NCI-H2081 (cell line): ENCODE measurements at places on chromosomes 1 and 21.

- DNase-seq: no peak
These were observed 7.1 kb downstream of the RSBN1 start for GRCh38 chr1:113805256-113805531.

GRCh38 chr21:41133874-41134522 lies 34.0 kb upstream of the BACE2 start:
- DNase-seq: no peak

DNA sequence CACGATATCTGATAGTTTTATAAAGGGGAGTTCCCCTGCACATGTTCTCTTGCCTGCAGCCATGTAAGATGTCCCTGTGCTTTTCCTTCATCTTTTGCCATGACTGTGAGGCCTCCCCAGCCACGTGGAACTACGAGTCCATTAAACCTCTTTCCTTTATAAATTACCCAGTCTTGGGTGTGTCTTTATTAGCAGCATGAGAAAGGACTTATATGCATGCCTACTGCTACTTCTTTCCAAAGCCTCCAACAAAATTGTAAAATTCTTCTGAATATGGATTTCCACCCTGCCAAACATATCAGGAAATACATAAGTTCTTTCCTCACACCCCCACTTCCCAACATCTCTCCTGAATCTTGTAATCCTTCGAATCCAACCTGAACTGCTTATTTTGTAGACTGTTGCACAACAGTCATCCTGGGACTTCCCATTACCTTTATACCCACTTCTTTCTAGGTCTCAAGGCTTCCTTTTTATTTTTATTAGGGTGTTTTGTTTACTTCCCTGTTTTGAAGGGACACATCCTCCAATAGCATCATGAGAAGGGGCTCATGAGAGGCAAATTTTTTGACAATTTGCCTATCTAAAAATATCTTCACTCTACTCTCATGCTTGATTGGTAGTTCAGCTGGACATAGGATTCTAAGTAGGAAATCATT lies 67.5 kb upstream of the MUTYH start:
- no peak for DNase-seq

DNA sequence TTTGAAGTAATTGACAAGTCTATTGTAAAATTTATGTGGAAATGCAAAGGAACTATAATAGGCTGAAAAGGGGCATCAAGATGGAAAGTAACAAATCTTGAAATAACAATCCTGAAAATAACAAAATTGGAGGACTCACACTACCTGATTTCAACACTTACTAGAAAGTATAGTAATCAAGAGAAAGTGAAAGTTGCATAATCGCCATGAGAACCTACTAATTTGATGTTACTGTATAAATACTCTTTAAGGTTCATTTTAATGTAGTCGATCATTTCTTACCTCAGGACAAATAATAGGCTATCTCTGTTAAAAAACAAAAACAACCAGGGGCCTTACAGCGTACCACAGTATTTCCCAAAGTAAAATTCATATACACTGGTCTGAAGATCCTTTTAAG lies 71.7 kb downstream of the EDEM3 start:
- DNase-seq: no peak

DNA sequence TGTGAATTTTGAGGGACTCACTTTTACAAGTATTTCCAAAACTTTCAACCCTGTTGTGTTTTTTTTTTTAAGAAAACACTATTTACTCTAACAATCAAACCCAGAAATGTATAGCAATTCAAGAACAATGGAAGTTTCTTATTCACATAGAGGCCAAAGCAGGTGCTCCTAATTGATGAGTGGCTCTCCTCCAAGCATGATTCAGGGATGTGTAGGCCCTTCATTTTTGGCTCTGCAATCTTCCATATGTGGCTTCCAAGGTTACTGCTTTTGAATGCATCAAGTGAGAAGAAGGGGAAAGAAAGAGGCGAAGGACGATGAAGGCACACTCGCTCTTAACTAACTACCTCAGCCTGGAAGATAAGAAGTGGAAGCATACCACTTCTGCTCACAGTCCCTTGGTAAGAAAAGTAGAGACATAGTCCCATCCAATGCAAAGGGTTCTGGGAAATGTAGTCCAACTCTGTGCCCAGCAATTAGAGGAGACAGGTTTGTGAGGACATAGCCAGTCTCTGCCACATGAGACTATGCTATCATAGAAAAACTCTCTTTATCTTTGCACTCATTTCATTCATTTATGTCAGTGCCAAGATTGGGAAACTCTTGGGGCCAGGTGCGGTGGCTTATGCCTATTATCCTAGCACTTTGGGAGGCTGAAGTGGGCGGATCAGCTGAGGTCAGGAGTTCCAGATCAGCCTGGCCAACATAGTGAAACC lies 46.0 kb downstream of the OPTC start:
- DNase-seq: no peak

DNA sequence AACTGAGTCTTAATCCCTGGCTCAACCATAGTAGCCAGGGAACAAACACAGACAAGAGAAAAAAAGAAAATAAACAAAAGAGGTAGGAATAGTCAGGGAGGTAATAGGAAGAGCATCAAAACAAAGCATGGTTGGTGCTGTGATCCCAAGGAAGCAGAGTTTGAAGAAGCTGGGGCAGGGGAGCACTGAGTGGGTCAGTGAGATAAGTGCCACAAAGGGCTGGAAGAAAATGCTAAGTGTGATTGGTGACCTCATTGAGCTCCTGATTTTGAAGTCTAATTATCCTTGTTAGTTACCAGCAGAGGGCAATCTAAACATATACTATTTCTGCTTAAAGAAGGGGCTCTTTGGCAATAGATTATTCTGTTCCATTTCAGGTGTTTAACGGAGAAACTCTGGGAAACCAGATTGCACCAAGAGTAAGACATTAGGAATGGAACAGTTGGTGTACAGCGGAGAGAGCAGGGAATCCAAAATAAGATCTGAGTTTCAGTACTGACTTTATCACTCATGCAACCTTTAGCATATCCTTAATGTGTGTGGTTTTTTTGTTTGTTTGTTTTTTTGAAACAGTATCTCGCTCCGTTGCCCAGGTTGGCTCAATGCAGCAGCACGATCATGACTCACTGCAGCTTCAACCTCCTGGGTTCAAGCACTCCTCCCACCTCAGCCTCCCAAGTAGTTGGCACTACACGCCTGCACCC lies 30.7 kb upstream of the KIAA1614 start:
- DNase-seq: peak; percentile 70

DNA sequence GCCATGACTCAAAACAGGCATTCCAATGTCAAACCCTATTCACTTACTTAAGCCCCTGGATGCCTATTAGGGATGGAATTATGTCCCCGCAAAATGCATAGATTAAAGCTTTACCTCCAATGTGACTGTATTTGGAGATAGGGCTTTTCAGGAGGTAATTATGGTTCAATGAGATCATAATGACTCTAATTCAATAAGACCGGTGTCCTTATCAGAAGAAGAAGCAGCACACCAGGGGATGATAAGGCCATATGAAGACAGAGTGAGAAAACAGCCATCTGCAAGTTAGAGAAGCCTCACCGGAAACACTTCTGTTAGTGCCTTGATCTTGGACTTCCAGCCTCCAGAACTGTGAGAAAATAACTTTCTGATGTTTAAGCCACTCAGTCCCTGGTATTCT lies 1131.8 kb upstream of the TMPRSS15 start:
- DNase-seq: no peak

DNA sequence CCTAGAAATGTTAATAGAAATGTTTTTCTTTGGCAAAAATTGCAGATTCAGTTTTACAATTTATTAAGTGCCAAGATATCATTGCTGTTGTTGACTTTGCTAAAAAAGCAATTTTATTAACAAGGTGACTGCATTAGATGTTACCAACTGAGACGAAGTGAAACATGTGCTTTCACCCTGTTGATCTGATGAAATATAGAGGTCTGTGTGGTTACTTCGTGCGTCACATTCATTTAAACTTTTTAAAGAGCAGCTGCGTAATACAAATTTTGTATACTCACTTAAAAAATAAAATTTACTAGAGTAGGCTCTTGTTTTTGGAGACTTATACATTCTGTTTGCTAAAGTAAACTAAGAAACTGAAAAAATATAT lies 465.7 kb downstream of the USP25 start:
- no peak for DNase-seq

GRCh38 chr1:224519874-224520273 lies 85.3 kb upstream of the WDR26 start:
- no peak for DNase-seq

DNA sequence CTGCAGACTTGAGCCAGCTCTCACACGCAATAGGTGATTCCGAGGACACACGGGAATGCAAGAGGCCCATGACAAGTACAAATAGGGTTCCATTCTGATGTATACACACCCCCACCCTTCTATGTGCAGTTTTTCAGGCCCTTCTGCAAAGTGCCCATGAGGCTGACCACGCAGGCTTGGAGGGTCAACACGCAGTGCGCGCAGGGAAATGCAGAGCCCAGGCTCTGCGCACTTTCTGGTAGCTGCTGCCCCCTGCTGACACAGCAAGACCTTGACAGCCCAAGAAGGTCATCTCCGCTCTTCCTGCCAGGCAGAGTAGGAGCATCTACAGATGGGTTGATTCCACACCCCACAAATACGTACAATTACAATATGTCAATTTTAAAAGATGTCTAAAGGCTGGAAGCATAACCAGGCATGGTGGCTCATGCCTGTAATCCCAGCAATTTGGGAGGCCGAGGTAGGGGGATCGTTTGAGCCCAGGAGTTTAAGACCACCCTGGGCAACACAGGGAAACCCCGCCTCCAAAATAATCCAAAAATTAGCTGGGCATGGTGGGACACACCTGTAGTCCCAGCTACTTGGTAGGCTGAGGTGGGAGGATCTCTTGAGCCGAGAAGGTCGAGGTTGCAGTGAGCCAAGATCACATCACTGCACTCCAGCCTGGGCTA lies 18.5 kb downstream of the SH3BP5L start:
- no peak for DNase-seq

- DNase-seq: no peak
These were observed 744 bp upstream of the WDR26 start for GRCh38 chr1:224435318-224435763.

- DNase-seq: no peak
These were observed 8.9 kb downstream of the ADGRB2 start for GRCh38 chr1:31755197-31755611.

GRCh38 chr1:185016880-185017279 lies 28.5 kb upstream of the RNF2 start:
- DNase-seq: no peak

DNA sequence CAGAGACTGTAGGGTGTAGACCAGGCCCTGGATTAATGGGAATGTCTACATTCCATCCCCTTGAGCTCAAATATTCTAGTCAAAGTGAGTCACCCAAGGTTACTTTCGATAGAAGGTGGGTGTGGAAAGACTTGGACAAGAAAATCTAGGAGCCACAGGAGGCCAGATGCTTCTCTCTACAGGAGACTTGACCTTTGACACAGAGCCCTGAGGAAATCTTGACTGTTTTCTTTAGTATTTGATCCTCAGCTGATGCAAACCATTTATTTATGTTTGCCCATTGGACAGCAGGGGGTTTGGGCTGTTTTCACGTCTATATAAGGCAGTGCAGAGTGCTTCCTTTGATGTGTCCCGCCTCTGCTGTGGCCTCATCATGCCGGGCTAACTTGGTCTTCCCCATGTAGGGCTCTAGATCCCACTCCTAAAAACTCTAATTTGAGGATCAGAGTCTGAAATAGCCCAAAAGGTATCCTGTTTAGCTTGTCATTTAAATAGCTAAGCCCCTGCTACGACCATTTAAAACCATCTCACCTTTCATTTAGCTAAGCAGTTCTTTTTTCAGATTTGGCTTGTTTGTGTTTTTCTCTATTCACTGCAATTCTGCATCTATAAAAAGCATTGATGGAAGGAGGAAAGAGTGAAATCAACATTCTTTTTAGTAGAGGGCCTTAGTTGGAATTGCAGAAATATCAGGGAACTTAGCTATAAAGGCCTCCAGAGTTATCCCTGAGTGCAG lies 15.5 kb upstream of the MAP3K7CL start:
- DNase-seq: no peak

- DNase-seq: no peak
These were observed 295.8 kb downstream of the LTN1 start for GRCh38 chr21:28696844-28697410.

- DNase-seq: no peak
These were observed 168.2 kb downstream of the CLIC6 start for GRCh38 chr21:34836933-34837505.

- no peak for DNase-seq
These were observed 1.0 kb upstream of the RUNX3 start for GRCh38 chr1:24931146-24931467.

GRCh38 chr1:207028884-207029650 lies 3.5 kb downstream of the C1orf116 start:
- no peak for DNase-seq

- no peak for DNase-seq
These were observed 109.0 kb upstream of the ESRRG start for GRCh38 chr1:216832192-216832591.

GRCh38 chr1:41175546-41175945 lies 66.6 kb downstream of the SCMH1 start:
- DNase-seq: peak; percentile 62

DNA sequence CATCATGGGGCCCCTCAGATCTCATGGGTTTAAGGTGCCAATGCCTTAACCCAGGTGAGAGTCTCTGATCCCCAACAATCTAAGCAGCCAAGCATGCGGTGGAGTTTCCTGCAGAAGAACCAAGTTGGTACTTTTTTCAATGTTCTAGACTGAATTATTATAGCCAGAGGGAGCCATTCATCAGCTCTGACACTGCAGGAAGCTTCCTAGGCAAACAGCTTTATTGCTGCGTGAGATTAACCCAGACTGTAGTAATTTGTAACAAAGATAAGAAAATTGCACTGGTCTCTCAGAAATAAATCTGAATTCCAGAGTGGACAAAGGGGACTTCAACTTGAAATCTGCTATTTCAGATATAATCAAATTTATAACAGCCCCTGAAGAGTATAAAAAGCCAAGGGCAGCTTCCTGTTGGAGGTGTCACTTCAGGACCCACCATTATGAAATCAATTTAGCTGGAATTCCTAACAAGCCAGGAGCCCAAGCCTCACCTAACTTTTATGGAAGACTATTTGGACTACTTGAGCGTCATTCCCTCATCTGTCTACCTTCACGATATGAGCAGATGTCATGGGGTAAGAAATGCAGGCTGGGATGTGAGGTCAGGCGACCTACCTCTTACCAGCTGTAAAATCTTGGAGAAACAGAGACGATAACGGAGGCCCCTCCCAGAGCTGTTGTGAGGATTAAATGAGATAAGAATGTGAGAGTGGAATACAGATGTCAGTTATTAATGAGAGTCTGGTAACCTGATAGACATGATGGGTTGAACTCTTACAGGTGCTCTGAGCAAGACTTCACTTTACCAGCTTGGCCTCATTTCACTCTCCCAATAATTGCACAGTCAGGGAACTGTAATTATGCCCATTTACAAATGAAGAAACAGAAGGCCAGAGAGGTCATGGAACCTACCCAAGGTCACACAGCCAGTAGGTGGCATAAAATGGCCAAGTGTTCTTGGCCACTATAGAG lies 135.1 kb downstream of the RRAGC start:
- DNase-seq: no peak

DNA sequence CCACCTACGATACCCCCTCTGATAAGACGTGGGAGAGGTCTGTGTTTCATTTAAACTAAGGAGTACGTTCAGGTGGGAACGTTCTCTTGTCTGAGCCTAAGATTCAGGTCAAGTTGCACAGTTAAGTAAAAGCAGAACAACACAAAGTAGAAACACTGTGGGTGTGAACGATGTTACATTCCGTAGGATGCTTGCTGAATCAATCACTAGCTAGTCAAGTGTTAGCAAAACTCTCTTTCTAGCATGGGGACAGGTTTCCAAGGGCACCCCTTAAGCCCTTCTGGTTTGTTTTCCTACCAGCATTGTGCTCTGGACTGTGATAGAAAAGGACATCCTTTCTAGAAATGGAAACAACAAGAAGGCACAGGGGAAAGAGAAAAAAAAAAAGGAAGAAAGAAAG lies 13.3 kb downstream of the C1orf162 start:
- DNase-seq: no peak
